ENCODE measurements at places on chromosomes 2 and 18.

DNA sequence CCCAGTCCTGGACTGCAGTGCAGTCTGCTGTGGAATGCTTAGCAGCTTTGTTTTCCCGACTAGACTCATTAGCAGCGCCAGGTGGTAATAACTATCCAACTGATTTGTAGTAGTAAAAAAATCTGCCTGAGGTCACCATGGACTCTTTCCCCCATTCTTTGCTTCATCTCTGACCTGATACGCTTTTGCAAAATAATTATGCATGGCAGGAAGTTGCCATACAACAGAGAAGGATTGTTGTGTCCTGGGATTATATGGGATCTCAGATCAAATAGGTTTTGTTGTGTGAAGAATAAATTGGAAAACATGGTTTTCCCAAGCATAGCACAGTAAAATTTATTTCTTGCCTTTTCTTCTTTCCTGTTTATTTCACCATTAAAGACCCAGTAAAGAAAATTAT lies 72.4 kb upstream of the ATP5MC3 start:
- no peak for DNase-seq

DNA sequence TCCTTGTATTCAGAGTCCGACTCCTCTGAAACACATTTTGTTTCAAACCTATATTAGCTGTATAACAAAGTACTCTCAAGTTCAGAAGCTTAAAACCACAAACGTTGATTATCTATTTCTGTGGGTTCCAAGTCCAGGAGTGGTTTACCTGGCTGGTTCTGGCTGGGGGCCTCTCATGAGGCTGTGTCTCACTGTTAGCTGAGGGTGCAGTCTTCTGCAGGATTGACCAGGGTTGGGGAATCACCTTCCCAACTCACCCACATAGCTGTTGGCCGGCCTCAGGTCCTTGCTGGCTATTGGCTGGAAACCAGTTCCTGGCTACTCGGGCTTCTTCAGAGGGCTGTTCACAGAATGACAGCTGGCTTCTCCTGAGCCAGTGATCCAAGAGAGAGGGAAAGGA lies 18.0 kb upstream of the ATIC start:
- no peak for DNase-seq

- peak; percentile 33 for DNase-seq
Observed at GRCh38 chr2:191066197-191066918, 52.4 kb upstream of the STAT1 start.

- no peak for DNase-seq
Observed at GRCh38 chr2:2146220-2146619, 184.9 kb downstream of the MYT1L start.

- DNase-seq, result no peak
Observed at GRCh38 chr18:43661570-43661969, 384.3 kb upstream of the SYT4 start.

GRCh38 chr18:26255695-26256622 lies 29.7 kb downstream of the TAF4B start:
- no peak for DNase-seq

DNA sequence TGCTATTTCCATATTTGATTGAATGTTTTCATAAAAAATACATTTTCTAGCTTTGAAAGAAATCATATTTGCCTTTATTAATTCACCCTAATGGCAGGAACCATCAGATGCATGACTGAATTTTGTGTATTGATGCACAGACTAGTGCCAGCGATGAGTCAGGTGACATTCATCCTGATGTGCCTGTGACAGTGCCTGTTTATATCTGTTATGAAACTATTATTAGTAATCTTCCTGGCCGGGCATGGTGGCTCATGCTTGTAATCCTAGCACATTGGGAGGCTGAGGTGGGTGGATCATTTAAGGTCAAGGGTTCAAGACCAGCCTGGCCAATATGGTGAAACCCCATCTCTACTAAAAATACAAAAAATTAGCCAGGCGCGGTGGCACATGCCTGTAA lies 170.0 kb downstream of the TSN start:
- no peak for DNase-seq

DNA sequence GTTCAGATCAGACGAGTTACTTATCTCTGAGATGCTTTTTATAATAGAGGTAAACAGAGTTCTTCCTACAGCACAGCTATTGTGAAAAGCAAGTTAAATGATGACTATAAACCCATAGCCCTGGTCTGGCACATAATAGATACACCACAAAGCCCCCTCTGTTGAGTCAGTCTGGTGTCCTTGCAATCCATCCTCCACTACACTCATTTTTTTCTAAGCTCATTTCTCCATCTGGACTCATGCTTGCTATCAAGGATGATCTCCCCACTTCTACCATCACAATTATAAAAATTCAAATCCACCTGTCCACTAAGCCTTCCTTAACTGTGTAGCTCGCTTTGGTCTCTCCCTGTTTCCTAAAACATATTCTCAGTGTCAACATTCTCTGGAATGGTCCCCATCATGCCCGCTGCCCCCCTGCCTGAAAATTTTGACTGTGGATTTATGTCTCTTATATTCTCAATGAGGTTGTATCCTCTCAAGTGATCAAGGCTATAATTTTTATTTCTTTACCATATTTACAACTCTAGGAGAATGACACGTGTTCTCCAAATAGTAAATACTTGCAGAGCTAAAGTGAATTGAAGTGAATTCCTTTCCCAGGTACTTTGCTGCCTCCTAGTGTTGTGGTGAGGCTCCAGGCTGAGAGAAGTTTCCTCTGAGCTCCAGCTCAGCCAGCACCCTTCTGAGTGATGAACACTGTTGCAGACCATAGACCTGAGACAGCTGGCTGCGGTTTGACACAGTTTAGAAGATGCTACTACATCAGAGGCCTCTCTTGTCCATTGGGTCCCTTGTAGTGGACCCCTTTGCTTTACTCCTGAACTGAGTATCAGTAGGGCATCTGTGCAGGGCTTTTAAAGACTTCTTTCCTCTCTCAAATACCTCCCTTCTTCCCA lies 108.7 kb downstream of the DPP10 start:
- peak; percentile 18 for DNase-seq

DNA sequence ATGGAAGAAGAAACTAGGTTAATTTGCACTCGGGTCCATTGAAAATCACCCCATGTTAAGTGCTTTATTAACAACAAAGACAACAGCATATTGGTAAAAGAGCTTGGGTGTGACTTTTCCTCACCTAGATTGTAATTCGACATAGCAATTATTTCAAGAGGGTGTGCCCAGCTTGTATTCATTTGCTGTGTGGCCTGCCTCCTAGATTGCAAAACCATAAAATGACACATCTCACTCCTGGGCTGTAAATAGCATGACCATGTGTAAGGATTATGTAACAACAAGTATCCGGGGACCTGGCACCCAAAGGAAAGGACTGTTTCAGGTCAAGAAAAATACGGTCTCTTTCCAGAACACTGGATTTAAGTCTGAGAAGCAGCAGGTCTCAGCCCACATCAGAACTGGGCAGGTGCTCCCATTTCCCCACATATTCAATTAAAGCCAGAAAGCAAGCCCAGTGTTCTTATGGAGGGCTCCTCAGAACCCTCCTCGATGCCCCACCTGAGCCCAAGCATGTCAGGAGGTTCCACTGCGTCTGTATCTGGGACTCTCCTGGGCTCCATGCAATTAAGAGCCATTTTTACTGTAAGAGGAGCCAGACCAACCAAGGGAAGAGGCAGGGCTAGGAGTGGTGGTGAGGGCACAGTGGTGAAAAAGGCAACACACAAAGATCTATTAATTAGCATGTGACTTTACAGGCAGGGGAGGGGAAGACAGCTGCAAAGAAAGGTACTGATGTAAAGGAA lies 39.2 kb downstream of the MREG start:
- no peak for DNase-seq

DNA sequence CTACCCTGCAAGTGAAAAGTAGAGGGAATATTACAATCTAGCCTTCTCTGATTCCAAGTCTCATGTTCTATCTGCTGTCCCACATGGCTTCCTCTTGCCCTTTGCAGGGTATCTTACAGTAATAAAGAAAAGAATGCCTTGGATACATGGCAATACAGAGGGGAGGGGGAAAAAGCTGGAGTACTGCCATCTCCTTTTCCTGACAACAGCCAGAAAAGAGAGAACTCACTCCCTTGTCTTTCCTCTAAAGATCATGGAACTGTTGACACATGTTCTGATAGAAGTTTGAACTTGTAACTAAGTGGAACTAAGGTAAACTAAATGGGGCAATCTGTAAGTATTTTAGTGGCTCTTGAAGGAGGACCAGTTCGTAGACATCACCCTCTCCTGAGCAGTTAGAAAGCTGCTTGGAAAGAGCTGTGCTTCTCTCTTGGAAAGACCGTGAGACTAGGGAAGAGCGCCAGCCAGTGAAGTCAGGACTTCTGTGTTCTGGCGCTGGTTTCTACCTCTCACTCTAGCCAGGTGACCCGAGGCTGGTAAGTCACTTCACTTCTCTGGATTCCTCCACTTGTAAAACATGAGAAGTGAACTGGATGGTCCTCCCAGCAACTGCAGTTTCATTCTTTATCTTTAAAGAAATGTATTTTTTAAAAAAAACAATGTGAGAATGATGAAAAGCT lies 242.3 kb upstream of the FOSL2 start:
- DNase-seq, result no peak

GRCh38 chr18:58106289-58107070 lies 62.5 kb downstream of the NEDD4L start:
- no peak for DNase-seq

GRCh38 chr18:44321868-44322590 lies 358.7 kb upstream of the SETBP1 start:
- DNase-seq, result no peak

DNA sequence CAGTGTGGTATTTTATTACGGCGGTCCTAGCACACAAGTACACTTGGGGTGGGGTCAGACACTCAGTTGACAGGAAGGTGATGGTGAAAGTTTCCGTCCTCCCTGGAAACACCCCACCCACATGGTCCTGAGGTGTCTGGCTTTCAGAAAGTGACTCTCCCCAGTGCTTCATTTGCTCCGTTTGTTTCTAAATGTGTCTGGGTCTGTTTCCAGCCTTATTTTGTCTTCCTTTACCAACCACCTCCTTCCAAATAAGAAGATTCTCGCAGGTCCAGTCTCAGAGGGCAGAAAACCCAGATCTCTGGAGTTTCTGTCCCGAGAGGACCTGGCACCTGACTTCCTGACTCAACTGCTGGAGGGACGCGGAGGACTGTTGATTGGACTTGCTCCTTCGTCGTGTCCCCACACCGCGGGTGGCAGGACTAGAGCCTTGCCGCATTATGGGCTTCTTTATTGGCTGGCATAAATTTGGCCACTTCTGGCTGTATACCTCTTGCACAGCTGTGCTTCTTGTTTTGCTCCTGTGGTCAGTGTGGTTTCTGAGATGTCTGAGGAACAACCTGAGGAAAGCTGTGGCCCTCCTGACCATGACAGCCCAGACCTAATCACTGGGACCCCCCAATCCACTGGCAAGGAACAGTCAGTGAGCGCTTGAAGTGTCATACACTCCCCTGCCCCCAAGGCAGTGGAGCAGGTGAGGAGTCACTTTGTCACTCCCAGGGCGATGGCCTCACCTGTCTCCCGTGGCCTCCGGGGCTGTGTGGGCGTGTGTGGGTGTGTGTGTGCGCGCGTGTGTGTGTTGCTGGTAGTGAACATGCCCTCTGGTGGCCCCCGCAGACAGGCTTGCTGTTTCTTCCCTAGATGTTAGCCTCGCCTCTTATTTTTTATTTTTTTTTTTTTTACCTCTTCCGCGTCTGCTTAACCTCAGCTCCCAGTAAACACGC lies 45.6 kb downstream of the MEX3C start:
- DNase-seq, result peak; percentile 53

- no peak for DNase-seq
Observed at GRCh38 chr2:43073401-43073825, 153.0 kb downstream of the ZFP36L2 start.

GRCh38 chr2:144099780-144100377 lies 420.0 kb downstream of the ZEB2 start:
- DNase-seq, result peak; percentile 61

DNA sequence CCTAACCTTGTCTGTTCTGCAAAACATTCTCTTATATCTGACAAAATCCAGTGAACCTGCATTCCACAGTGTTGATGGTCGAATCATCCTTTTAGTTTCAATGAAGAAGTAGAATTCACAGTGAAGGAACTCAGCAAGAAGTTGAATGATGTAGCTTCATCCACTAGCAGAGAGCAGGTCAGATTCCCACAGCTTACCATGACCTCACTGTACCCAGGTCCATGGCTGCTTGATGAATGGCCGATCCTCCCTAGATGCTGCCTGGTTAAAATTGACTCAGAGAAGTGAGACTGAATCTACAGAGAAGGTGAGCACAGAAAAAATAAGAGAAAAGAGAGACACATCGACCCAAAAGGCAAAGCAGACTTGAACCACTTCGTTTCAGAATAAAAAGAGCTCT lies 906.0 kb upstream of the CHAC2 start:
- DNase-seq, result no peak

DNA sequence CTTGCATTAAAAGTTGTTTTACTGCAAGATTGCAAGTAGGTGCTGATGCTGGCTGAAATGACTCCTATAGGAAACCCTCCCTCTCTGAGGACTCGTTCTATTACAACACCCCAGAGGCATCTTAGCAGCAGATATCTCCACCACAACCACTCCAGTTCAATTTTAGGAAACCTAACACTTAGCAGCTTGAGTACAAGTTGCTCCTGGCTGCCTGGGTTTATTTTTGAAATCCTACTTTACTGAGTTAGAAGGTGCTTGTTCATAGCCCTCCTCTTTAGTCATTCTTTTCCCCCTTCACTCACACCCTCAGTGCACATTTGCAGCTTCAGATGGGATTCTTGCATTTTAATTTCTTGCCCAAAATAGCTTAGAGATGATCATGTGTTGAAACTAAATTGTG lies 111.5 kb downstream of the MTCL1 start:
- no peak for DNase-seq
